ENCODE measurements at places on chromosomes 7 and 10. TPM values are rescaled to one million over a fixed set of nuclear protein-coding genes. Genes with fewer than 3 reads are reported as not detected.

The MBLAC1 gene
- total RNA-seq, result 2.9 TPM

The FFAR4 gene
- total RNA-seq, result not detected

The OIT3 gene
- total RNA-seq, result 0.19 TPM

The SAMD9 gene
- total RNA-seq, result 11.1 TPM

The LRGUK gene
- 0.33 TPM for total RNA-seq

The ADK gene
- 58.7 TPM for total RNA-seq

The COL26A1 gene
- not detected for total RNA-seq

The LBX1 gene
- total RNA-seq, result not detected

The LIPM gene
- total RNA-seq, result not detected

The PTN gene
- not detected for total RNA-seq

The RPEL1 gene
- total RNA-seq, result 0.33 TPM

The RBM20 gene
- total RNA-seq, result under 0.01 TPM

The ACTL6B gene
- not detected for total RNA-seq

The TAS2R4 gene
- total RNA-seq, result 1.9 TPM

The CALHM1 gene
- total RNA-seq, result not detected

The TFR2 gene
- total RNA-seq, result 0.38 TPM

The IDI2 gene
- not detected for total RNA-seq

The CALHM3 gene
- total RNA-seq, result not detected

The CPN1 gene
- total RNA-seq, result not detected

The OR2A42 gene
- not detected for total RNA-seq

The PROSER2 gene
- 10.0 TPM for total RNA-seq

The TMEM270 gene
- not detected for total RNA-seq

The NPC1L1 gene
- total RNA-seq, result not detected

The NODAL gene
- total RNA-seq, result not detected

The MCM10 gene
- total RNA-seq, result 5.6 TPM

The CYP2C19 gene
- not detected for total RNA-seq

The SPDYE5 gene
- total RNA-seq, result not detected

The PLEKHS1 gene
- under 0.01 TPM for total RNA-seq

The TMEM60 gene
- total RNA-seq, result 8.8 TPM

The LIPN gene
- total RNA-seq, result not detected

The SLC18A2 gene
- not detected for total RNA-seq
